ENCODE measurements at places on chromosomes 5 and 9.
A peak's percentile ranks its signal among the peaks of the same experiment; 100 is the strongest.

- DNase-seq = no peak
Observed at GRCh38 chr9:5511935-5512580, 1.7 kb downstream of the PDCD1LG2 start.

DNA sequence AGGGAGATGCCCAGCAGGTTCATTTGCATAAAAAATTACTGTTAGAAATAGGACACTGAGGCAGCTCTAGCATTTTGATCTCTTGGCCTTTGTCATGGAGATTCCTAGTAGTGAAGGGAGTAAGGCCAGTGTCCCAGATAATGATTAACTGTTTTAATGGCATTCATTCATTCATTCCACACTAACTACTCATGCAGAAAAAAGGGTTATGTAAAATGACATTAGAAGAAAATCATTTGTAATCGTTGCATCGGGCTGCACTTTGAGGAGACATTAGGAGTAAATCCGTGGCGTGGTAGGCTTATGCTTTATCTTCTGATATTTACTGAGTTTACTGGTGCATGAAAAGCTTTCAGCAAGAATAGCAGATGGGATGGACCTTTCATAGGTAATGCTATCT, 82.6 kb upstream of the GRHPR start:
- DNase-seq = no peak

GRCh38 chr5:40233268-40233667, 446.4 kb upstream of the PTGER4 start:
- DNase-seq = no peak

GRCh38 chr5:159539678-159540077, 209.4 kb upstream of the IL12B start:
- no peak for DNase-seq

GRCh38 chr5:146388386-146388785, 49.7 kb downstream of the POU4F3 start:
- DNase-seq = no peak

GRCh38 chr5:81147886-81148571, 85.1 kb upstream of the CKMT2 start:
- no peak for DNase-seq

- DNase-seq = no peak
Observed at GRCh38 chr5:61624553-61625136, 292.6 kb downstream of the ZSWIM6 start.

GRCh38 chr9:77030045-77030444, 10.6 kb downstream of the FOXB2 start:
- no peak for DNase-seq

GRCh38 chr5:112366987-112367386, 52.1 kb downstream of the EPB41L4A start:
- no peak for DNase-seq

DNA sequence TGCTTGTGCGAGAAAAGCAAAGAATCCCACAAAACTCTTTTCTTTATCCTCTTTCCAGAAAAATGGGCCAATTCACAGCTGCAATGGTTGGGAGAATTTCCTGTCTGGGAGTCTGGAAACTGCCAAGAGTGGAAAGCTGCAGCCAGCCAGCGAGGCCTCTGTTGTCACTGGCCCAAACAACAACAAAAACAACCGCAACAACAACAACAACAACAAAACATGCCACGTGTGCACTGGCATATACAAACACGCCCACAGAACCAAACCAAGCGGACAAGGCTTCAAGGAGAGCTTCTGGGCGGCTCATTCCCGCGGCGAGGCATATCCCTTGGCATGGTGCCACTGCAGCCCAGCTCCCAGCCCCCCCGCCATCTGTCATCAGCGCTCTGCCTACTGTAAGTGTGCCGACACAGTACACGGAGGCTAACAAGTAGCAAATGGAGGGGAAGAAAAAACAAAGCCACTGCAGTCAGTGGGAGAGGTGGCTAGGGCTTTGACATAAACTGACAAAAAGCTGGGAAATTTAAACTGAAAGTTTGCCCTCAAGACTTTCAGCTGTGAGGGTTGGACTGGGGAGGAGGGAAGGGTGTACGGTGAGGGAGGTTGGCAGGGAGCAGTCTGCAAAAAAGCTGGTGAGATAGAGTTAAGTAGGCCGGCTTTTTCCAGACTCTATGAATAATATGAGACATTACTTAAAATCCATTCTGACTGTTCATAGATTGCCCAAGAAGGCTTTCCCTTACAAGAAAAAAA, 165.0 kb upstream of the ZNF462 start:
- DNase-seq = no peak

DNA sequence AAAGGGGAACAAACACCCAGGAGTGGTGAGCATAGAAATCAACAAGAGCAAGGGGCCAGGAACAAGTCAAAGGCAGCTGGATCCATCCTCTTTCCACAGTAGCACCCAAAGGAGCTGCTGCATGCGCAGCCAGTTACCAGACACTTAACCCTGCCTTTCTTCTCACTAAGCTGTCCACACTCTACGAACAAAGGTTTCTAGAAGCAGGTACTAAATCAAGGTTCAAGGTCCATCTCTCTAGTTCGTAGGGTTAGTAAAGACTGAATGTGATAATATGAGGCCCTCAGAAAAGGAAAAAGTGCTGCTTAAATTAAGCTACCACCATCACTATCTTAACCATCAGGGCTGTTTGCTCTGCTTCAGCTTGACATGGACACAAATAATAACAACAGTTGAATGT, 121.2 kb upstream of the NIPBL start:
- DNase-seq = no peak

- DNase-seq = no peak
Observed at GRCh38 chr9:79014929-79015699, 556.7 kb upstream of the TLE4 start.

DNA sequence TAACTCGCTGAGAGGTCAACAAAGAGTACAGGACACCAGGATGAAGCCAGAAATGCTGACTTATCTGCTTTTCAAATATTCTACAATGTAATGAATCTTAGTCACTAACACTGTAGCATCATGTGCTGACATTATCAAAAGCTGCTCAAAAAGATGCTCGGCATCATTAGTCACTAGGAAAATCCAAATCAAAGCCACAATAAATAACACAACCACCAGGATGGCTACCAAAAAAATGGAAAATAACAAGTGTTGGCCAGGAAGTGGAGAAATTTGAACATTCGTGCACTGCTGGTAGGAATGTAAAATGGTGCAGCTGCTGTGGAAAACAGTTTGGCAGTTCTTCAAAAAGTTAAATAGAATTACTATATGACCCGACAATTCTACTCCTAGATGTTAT, 269.1 kb downstream of the GLIS3 start:
- DNase-seq = no peak

GRCh38 chr9:89436326-89436725, 61.6 kb downstream of the SEMA4D start:
- DNase-seq = no peak

GRCh38 chr5:1162751-1163150, 38.6 kb upstream of the SLC6A19 start:
- peak; percentile 2 for DNase-seq

GRCh38 chr9:13070612-13071595, 208.6 kb downstream of the MPDZ start:
- no peak for DNase-seq

GRCh38 chr5:132458651-132459030, 31.9 kb downstream of the IRF1 start:
- DNase-seq = no peak

DNA sequence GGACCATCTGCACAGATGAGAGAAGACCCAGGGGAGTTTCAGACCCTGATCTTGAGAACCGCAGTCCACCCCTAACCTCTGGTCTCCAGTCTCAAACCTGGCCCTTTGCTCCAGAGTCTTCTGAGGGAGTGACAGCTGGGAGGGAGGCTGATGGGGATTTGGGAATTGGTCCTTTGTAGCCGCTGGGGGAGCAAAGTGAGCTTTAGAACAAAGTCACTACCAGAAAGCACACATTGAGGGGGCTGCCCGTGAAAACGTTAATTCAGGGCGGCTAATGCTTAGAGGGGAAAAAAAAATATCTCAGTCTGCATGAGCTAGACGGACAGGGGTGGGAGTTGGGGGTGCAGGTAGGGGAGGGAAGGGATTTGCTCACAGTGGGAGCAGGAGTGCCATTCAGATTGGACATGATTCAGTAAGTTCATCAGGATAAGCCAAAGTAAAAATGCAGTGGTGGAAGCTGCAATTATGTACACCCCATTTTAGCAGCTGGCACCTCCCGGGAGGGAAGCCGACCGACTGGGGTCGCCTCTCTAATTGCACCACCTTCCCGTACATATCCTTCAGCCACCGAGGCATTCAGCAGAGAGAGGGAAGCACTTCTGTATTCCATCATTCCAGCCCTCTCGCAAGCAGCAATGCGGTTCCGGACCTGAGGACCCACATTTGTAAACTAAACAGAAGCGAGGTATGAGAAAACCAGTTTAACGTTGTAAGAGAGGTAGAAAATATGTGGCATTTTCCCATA, 123.4 kb upstream of the RETREG1 start:
- DNase-seq = no peak

DNA sequence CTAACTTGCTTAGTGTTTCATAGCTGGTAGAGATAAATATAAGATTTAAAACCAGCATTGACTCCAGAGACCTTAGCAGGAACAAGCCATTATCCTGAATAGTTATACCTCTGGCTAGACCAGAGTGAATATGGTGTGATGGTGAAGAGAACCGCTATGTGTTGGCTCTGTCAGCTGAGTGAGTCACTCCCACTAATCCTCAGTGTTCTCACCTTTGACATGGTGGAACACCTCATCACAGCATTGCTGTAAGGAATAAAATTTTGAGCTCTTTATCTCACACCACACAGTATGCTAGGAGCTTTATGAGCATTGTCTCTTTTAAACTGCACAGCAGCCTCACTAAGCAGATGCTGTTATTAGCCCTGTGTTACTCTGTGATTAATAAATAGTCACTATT, 90.7 kb upstream of the DHFR start:
- DNase-seq = no peak

- no peak for DNase-seq
Observed at GRCh38 chr5:102764381-102765004, 9.4 kb downstream of the PAM start.

- no peak for DNase-seq
Observed at GRCh38 chr5:137609127-137609526, 110.0 kb upstream of the SPOCK1 start.

DNA sequence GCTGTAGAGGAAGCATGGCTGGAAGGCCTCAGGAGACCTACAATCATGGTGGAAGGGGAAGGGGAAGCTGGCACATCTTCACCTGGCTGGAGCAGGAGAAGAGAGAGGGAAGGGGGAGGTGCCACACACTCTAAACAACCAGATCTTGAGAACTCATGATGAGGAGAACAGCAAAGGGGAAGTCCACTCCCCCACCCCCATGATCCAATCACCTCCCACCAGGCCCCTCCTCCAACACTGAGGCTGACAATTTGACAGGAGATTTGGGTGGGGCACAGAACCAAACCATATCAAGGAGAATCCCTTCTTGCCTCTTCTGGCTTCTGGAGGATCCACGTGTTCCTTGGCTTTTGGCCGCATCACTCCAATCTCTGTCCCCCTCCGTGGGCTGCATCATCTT, 13.1 kb upstream of the CMBL start:
- no peak for DNase-seq

GRCh38 chr9:127785023-127785932, 556 bp upstream of the CDK9 start:
- DNase-seq = peak; percentile 79

DNA sequence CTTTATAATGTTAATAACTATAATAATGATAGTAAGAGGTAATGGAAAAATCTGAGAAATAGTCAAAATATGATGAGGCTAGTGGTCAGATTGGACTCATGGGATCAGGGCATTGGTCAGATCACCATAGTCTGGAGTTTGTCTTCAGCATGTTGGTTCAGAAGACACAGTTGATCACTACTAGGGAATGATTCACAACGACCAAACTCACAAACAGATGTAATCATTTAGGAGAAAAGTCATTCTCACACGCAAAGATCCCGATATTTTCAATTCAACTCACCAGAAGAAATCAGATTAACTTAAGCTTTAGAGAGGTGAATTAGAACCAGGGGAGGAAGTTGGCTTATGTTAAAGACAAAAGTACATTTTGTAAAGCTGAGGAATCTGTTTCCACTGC, 131.8 kb downstream of the LURAP1L start:
- DNase-seq = no peak

DNA sequence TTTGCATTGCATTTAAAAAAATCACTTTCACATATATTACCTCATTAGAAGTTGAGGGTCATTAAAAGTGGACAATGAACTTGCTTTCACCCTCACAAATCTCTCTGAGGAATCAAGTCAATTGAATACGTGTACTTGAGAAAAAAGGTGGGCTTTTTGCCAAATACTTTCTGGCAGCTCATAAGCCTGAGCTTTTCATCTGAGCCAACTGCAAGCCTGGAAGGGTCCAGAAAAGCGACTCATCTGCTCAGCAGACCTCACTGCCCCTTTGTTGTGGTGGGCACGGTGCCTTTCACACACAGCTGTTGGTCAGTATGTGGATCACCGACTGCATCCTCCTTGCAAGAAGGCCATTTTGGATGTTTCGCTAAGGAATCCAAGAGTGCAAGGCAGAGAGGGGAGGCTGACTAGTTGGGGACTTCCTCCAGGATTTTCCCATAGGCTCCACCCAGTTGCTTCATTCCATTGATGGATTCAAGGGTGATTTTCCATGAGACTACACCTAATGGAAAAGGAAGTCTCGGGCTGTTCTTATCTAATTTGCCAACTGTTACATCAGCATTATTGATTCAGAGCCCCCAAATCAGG, 564.7 kb downstream of the PDE4D start:
- no peak for DNase-seq

- DNase-seq = no peak
Observed at GRCh38 chr9:79955300-79955699, 383.5 kb downstream of the TLE4 start.

GRCh38 chr5:171639966-171640365, 145.7 kb upstream of the SMIM23 start:
- DNase-seq = no peak

DNA sequence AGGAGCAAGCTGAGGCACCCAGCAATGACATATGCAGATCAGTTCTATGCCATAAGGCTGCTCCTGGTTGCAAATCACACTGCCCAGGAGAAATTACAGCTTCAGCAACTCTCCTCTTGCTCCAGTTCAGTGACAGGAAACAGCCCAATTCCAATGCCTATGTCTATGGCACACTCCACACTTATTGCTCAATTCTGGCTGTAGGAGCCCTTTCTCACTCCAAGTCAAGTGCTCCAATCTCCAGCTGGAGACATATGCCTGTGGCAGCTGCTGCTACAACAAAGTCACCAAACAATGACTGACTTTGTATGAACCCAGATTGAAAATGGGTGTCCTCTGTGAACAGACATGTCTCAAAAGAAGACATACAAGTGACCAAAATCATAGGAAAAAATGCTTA, 31.8 kb upstream of the PLCXD3 start:
- no peak for DNase-seq

- DNase-seq = no peak
Observed at GRCh38 chr5:164302533-164303235, 797.3 kb downstream of the MAT2B start.

DNA sequence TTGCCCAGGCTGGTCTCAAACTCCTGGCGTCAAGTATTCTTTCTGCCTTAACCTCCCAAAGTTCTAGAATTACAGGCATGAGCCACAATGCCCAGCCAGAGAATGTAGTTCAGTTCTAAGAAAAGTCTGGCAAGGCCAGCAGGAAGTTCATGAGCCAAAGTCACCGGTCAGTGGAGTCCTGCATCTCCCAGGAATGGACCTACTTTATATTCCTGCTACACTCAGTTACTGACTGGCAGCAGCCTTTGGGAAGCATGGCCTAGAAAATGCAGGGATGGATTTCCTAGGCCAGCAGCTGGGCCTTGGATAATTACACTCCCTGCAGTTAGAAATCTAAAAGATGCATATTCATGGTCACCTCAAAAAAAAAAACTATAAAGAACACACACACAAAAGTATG, 135.7 kb downstream of the CAAP1 start:
- DNase-seq = no peak

GRCh38 chr5:173281910-173282309, 46.3 kb downstream of the STC2 start:
- DNase-seq = no peak
